ENCODE measurements at places on chromosomes 12 and 14.

GRCh38 chr12:65803251-65803650 lies 21.0 kb upstream of the HMGA2 start:
- no peak for DNase-seq

DNA sequence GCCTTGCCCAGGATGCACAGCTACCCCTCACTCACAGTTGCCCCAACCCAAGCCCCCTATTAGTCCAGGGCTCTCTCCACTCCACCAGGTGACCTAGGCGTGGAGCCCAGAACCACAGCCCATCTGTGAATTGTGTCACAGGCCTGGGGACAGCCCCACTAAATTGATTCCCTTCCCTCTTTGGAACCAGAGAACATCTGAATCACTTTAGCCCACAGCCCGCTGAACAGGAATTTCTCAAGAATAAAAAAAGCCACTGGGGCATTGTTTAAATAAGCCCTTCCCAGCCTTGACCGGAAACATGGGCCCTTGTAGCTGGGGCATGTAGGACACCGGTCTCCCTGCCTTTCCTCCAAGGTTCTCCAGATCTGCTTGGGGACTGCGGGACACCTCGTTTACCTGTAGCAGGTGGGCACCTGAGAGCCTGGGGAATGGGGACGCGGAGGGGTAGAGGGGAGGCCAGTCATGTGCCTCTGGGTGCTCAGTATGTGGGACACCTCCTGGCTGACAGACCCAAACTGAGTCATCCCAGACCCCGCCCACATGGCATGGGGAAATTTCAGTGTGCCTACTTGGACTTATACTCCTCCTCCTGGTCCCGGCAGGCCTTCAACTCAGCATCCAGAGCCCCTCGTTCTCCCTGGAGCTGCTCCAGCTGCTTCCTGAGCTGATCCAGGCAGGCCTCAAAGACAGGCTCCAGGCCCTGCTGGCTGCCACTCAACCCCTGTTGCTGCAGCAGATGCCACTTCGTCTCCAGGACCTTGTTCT lies 1.3 kb downstream of the KRT78 start:
- DNase-seq: no peak

GRCh38 chr14:60965402-60965801 lies 15.5 kb downstream of the TRMT5 start:
- no peak for DNase-seq

- no peak for DNase-seq
These were observed 1.1 kb upstream of the RTRAF start for GRCh38 chr14:51988221-51988620.

Measured in D721Med (cell line).